ENCODE measurements at places on chromosomes 1 and 21. TPM values are rescaled to one million over a fixed set of nuclear protein-coding genes. Genes with fewer than 3 reads are reported as not detected.

DNA sequence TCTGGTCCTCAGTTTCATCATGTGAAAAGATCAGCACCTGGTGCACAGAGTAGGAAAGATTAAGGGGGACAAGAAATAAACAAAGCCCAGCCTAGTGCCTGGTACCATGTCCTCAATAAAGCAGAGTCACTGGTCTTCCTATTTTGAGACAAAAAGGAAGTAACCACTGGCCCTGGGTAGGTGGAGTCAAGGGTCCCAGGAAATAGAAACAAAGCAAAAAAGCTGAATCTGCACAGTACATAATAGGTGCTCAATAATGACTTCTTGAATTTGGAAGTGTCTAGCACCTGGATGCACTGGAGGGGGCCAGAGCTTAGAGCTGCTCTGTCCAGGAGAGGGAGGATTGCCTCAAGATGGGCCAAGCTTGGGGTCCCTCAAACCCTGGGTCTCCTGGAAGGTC lies 1.9 kb upstream of the EPHB2 start:
- no peak for ATAC-seq
- H3K36me3 ChIP-seq = no peaks in the 10 kb centered on the region
- H3K27ac ChIP-seq = no peak overlapping the region
- H3K4me3 ChIP-seq = no peak overlapping the region

Gene OR2G6
- not detected for total RNA-seq

GRCh38 chr1:34147301-34147700 lies 17.7 kb downstream of the CSMD2 start:
- no peak overlapping the region for H3K4me3 ChIP-seq
- H3K36me3 ChIP-seq = no peaks in the 10 kb centered on the region
- H3K27me3 ChIP-seq = peaks cover 21% of the 10 kb centered on the region
- ATAC-seq = no peak

DNA sequence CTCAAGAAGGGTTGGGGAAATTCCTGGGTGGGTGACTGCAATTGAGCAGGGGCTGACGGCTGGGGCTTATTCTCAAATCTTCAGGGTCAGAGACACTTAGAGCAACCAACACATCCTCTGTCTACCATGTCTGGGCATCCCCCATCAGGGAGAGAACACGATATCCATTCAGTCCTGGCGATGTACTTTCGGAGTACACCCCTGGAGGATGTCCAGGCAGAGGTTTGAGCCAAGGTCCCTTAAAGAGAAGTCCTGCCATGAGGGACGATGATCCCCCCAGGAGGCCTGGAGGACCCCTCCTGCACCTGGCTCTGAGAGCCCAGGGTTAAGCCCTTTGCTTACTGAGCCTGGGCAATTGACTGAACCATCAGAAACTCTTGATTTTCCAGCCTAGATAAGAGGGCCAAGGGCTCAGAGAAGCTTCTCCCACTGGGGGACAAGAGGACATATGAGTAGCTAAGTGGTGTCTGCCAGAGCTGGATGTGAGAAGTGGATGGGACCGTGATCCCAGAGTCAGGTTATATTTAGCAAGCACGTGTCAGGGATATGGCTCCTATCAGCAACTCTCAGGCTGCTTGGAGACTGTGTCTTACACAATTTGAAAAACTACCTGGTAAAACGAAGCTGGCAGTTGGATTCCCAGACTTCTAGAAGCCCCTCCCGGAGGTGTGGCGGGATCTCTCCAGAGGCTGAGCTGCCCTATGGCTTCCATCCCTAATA lies 253.3 kb upstream of the VAMP3 start:
- H3K27ac ChIP-seq = no peak overlapping the region
- H3K4me1 ChIP-seq = no peaks in the 10 kb centered on the region
- H3K27me3 ChIP-seq = no peaks in the 10 kb centered on the region

DNA sequence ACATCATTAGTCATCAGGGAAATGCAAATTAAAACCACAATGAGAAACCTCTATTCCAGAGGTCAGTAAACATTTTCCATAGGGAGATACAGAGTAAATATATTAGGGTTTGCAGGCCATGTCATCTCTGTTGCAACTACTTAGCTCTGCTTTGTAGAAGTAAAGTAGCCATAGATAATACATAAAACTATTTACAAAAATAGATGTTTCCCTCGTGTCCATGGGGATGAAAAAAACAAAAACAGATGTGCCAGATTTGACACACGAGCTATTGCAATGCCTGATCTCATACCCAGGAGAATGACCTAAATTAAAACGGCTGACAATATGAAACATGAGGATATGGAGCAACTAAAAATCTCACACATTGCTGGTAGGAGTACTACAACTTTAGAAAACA lies 17.3 kb downstream of the LTN1 start:
- ATAC-seq = no peak
- no peaks in the 10 kb centered on the region for H3K27me3 ChIP-seq
- H3K27ac ChIP-seq = no peak overlapping the region
- H3K36me3 ChIP-seq = peaks cover 87% of the 10 kb centered on the region

DNA sequence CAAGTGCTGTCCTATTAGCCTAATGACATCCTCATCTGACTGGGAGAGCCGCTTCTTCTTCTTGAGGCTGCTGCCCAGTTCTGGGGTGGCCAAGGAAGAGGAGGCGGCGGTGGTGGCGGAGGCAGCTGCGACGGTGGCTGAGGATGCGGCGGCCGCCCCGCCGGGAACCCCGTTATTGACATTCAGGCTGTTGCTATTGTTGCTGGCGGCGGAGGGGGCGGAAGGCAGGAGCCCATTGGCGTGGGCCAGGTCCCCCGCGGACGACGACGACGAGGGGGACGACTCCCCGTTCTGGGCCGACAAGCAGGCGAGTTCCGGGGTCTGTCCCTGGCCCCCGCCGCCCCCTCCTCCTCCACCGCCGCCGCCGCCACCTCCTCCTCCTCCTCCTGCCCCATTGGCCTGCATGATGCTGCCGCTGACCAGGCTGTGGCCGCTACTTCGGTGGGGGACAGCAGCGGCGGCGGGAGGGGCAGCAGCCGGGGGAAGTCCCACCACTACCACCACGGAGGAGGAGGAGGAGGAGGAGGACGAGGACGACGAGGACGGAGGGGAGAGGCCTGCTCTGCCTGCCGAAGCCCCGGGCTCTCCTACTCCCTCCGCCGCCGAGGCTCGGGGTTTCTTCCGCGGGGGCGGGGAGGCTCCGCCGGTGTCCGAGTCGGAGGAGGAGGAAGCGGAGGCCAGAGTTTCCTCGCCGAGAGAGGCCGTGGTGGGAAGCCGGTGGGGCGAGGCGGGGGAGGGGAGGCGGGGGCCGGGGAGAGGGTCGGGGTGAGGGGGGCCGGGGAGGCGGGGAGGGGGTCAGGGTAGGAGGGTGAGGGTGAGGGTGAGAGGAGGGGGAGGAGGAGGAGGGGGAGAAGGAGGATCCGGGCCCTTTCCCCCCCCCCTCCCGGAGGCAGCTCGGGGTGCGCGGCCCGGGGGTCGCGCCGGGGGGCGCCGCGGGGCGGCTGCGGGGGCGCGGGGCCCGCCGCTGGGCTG lies 610 bp downstream of the WDR26 start:
- H3K36me3 ChIP-seq = no peaks in the 10 kb centered on the region
- ATAC-seq = peak; percentile 55
- no peaks in the 10 kb centered on the region for H3K27me3 ChIP-seq
- peaks cover 17% of the 10 kb centered on the region for H3K4me1 ChIP-seq

DNA sequence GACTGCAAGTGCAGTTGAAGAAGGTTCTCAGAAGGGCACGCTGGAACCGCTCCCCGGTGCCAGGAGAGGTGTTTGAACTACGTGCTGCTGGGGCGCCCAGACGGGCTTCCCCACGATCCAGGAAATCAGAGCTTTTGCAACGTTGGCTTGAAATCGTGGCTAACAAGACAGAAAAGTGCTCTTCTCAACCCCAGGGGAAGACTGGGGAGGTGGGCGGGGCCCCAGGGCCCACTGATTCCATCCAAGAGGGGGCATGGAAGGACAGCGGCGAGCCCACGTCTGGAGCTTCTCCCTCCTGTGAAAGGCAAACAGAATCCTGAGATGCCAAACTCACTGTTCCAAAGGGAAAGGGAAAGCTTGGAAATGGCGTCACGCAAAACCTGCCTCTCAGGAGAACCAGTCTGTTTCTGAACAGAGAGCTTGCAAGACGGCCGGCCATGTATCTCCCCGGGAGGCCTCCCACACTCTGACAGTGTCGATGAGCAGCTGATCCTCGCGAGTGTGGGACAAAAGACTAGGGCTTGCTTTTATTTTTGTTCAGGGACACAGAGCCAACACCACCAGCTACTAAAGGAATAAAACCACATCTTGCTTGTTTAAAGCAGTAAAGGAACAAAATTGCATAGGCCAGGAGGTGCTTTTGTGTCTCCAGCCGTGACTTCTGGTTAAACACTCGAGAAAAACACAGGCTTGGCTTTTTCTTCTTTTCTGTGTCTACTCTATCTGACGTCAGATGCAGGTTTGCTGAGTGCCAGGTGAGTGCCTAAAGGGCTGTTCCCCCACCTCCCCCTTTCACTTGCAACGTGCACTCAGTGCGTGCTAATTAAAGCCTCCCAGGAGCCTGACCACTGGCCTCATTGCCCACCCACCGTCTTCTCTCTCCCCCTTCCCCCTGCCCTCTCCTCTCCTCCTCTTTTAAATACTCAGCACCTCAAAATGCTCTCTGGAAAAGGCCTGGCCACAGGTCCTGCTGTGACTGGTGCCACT lies 41.5 kb downstream of the LRRC3 start:
- H3K36me3 ChIP-seq = no peaks in the 10 kb centered on the region
- H3K27me3 ChIP-seq = peaks cover 60% of the 10 kb centered on the region
- no peak for ATAC-seq
- H3K27ac ChIP-seq = peak overlapping the region; percentile 52
- H3K4me3 ChIP-seq = no peak overlapping the region

Measured in gastroesophageal sphincter (tissue), 4 donors.